ENCODE measurements at places on chromosomes 2 and 18.
A peak's percentile ranks its signal among the peaks of the same experiment; 100 is the strongest.

GRCh38 chr2:218192902-218193430 is 24.0 kb upstream of the ARPC2 start:
- DNase-seq = no peak

- DNase-seq = no peak
These were observed 37.5 kb upstream of the SCN9A start for GRCh38 chr2:166413255-166413654.

DNA sequence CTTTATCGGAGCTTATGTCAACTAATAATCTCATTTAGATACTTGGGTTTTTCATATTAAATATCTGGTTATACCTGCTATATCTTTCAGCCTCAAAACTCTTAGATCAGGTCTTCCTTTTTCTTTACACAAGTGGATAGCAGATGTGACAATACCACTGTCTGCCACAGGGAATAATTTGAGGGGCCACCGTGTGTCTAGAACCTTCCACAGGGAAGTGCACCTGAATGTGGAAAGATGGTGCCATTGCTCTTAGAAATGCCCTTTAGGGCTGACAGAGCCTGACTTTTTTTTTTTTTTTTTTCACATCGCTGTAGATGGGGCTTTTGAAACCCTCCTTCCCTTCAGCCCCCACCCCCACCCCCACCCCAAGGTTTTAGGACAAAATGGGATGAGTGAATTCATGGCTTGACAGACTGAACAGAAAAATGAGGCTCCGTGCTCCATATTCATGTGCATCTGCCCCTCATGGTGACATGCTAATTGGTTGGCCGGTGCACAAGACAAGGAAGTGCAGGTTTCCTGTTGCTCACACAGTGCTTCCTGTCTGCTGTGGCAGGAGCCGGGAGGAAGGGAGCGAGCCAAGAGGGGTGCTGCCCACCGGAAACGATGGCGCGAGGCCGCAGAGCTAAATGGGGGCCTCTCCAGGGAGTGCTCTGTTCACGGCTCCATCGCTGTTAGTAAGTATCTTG is 246.0 kb downstream of the LDLRAD4 start:
- DNase-seq = no peak

DNA sequence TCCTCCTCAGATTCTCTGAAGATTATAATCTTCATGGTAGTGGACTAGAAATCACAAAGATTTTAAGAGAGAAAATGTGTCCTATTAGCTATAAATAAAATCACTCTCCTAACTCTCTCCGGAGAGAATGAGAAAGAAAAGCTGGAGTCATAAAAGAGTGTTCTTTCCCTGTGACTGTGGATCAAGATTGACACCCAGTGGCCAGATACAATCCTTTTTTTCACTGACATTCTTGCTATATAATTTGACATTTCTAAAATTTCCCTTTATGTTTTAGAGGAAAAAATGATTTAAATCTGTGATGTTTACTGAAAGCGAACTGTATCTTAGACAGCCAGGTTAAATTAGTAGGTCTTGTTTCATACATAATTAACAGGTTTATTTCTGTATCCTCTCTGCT is 35.4 kb upstream of the LRP2 start:
- no peak for DNase-seq

DNA sequence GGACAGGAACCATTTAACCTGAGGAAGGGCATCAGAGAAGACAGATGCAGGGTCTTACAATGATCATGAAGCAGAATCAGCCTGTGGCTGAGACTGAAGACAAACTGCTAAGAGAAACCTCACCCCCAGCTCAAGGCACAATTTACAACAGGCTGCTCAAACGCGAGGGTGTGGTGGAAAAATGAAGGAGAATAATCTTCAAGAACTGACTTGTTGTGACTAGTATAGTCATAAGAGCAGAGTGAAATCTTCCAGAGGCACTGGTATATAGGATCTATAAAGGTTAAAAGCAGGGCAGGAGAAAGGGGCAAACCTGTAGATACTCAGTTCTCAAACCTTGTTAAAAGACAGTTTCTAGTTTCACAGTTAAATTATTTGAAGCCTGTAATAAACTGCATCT is 1155.8 kb upstream of the TMEFF2 start:
- DNase-seq = no peak

DNA sequence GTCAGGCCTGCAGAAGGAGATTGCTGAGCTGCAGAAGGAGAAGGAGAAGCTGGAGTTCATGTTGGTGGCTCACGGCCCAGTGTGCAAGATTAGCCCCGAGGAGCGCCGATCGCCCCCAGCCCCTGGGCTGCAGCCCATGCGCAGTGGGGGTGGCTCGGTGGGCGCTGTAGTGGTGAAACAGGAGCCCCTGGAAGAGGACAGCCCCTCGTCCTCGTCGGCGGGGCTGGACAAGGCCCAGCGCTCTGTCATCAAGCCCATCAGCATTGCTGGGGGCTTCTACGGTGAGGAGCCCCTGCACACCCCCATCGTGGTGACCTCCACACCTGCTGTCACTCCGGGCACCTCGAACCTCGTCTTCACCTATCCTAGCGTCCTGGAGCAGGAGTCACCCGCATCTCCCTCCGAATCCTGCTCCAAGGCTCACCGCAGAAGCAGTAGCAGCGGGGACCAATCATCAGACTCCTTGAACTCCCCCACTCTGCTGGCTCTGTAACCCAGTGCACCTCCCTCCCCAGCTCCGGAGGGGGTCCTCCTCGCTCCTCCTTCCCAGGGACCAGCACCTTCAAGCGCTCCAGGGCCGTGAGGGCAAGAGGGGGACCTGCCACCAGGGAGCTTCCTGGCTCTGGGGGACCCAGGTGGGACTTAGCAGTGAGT is 19.4 kb downstream of the FOSL2 start:
- no peak for DNase-seq

GRCh38 chr2:159030674-159031380 is 62.4 kb downstream of the TANC1 start:
- DNase-seq = peak; percentile 56

GRCh38 chr18:11789716-11790510 is 61.3 kb upstream of the CHMP1B start:
- no peak for DNase-seq

- no peak for DNase-seq
These were observed 271.6 kb downstream of the TDRD15 start for GRCh38 chr2:21395366-21395765.

- DNase-seq = peak; percentile 82
These were observed 1086.8 kb upstream of the PIK3C3 start for GRCh38 chr18:40868110-40868858.

- no peak for DNase-seq
These were observed 10.9 kb upstream of the MYOM1 start for GRCh38 chr18:3230401-3231334.

GRCh38 chr18:6219116-6219717 is 195.5 kb downstream of the L3MBTL4 start:
- no peak for DNase-seq

DNA sequence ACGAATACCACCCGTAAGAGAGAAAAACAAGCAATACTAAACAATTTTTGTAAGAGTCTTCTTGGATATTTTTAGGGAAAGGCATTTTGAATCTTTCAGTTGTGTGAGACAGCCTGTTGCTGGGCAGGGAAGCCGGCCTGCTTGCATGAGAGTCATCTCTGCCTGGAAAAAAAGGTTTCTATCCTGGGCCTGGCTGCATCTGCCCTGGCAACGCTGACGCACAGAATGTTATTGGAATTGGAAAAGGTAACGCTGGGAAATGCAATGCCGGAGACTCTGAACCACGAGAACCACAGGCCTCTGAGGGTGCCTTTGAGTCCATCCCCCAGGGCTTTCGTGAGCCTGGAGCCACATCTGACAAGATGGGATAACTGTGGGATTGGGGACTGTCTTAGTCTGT is 17.9 kb upstream of the NPAS2 start:
- no peak for DNase-seq

GRCh38 chr18:27797484-27797883 is 379.4 kb downstream of the CDH2 start:
- DNase-seq = no peak

GRCh38 chr2:24820175-24820513 is 26.9 kb downstream of the CENPO start:
- no peak for DNase-seq

DNA sequence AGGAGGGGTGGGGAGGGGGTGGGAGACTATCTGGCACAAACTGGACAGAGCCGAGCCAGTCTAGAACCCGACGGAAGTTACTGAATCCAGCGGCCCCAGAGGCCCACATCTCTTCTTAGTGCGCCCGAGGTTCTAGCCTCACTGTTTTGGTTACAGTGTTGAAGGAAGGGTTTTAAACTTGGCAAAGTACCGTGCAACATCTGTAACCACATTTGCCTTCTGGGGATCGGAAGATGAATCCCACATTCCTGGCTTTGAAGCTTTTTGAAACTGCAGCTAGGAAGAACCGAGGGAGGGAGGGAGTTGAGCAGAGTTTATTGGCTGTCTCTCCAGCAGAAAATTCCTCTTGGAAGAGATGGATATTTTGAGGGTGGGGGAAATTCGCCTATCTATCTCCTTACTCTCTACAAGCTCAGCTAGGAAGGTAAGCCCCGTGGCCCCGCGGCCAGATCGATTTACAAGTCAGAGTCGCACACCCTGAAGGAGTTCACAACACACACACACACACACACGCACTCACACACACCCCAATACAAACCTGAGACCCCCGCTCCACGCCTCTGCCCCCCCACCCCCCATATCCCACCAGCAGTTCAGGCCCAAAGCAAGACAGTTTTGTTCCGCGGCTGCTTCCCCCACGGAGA is 1.0 kb downstream of the ACVR1 start:
- peak; percentile 91 for DNase-seq

DNA sequence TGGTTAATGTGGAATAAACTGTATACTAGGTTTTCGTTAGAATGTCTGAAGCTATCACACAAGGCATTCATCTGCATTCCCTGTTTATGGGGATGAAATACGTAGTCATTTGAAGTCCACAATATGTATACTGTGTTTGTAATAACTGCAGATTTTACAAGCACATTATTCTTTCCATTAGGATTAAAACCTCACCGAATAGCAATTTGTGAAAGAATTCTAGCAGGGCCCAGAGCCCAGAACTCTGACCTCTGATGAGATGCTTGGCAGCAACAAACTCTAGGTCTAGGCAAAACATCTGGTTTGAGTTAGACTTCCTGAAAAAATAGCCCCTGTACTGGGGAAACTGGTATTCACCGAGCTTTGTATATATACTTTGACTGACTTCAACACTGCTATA is 158.2 kb downstream of the SRBD1 start:
- peak; percentile 87 for DNase-seq

GRCh38 chr2:236341721-236342120 is 77.5 kb upstream of the ASB18 start:
- DNase-seq = no peak

DNA sequence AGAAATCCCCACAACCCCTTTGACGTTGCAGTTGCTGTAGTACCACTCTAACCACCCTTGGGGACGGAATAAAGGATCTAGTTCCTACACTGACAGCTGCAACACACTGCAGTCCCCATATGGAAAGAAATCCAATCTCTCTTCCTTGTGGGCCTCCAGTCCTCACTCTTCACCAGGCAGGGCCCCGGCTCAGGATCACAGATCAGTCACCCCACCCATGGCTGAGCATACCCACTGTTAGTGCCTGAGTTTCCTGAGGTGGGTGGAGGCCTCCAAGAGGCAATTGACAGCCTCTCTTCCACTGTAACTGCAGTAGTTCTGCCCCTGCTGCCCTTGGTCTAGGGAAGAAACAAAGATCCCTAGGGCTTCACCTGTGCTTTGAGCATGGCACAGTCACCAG is 670.0 kb upstream of the CDH2 start:
- DNase-seq = no peak

DNA sequence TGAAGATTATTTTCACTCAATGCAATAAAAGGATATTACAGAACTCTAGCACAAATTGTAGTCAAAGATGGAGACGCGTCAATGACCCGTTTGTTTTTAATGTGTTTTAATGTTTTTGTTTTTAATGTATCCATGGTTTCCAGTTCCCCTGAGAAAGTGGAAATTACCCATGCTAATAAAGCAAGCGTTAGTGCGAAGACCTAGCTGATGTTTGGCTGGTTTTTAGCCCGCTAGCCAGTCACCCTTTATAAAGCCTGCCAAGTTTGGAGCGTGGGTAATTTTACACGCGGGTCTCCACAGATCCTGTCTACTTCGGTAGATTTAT is 430 bp upstream of the CHMP1B start:
- peak; percentile 54 for DNase-seq

DNA sequence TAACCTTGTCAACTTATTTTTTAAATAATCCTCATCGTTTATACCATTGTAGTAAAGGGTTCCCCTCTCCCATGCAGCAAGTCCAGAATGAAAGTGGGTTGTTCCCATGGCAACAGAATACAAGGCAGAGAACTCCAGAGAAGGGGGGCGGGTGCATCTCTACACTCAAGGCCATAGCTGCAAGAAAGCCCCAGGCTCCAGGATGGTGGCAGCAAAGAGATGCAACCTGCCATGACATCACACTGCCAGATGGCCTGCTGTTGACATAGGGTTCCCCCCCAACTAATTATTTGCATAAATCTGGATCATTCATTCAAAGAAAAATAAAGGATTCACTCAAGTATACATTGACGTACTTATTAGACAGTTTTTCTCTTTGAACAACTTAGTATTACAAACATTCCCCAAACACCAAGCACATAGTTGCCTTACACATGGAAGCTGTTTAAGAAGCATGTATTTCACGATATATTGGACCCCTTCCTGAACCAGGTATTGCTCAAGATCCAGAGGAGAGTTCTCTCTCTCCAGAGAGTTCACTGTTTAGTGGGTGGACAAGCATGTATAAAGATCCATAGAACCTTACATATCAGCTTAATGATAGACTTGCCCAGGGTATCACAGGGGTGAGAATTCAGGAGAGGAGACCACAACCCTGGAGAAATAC is 87.4 kb upstream of the KLF7 start:
- no peak for DNase-seq

DNA sequence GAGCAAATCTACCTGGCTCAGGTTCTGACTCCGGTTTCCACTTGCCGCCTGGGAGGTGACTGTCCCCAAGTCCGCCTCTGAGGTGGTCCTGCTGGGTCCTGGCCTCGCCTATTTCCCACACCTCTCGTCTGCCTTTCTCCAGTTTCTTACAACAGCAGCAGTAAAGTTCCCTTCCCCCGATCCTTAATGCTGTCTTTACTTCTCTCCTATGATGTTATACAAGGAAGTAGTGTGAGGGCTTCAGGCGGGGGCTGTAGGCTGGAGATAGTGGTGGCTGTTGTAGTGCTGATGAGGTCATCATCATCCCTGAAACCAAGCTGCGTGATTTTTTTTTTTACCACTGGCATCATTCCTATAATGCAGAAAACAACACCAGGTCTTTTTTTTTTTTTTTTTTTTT is 18.9 kb downstream of the TGIF1 start:
- no peak for DNase-seq

GRCh38 chr2:170972296-170973224 is 43.5 kb downstream of the GORASP2 start:
- DNase-seq = no peak
